ENCODE measurements at places on chromosomes 1 and 21.

- DNase-seq: no peak
These were observed 928 bp downstream of the TLCD4 start for GRCh38 chr1:95118067-95118499.

GRCh38 chr1:198780376-198780775, 141.5 kb downstream of the PTPRC start:
- DNase-seq: no peak

GRCh38 chr1:242691610-242691945, 167.1 kb upstream of the PLD5 start:
- no peak for DNase-seq

DNA sequence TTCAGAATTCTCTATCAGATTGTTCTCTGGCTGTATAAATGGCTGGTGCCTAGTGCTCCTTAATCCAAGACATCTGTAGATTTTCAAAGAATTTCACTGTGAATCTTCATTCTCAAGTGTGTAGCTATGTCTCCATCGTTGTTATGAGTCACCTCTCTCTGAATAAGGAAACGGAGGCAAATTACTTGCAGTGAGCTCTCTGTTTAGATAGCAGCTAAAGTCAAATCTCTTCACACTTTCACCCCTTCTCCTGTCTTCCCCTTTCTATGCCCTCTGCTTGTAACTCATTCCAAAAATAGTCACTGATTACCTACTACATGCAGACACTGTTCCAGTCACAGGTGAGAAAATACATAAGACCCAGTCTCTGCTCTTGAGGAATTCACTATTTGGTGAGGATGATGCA, 39.7 kb downstream of the CHML start:
- DNase-seq: no peak

DNA sequence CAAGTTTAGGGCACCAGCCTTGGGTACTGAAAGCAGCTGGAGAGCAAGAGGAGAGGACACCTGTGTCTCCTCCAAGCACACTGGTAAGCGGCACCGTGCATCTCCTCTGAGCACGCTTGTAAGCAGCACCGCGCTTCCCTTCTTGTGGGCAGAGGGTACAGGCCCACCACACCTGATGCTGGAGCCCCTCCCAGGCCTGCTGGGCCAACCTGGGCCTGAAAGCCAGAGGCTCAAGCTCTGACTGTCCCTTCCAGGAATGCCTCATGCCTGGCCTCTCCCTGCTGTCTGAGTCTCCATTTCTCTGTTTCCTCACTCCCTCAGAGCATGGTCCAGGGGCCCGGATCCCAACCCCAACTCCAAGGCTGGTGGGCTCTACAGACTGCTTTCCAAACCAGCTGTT, 25.9 kb downstream of the DMBX1 start:
- DNase-seq: no peak

All from stimulated activated CD8-positive, alpha-beta memory T cell treated with anti-CD3 and anti-CD28 coated beads, Interleukin-7, amount 100 ng/mL, for 24 hours (primary cell).